Activated CD8-positive, alpha-beta T cell treated with anti-CD3 and anti-CD28 coated beads, Interleukin-2, amount 10 ng/mL, durations not matched to agents 7 days and 5 days (primary cell): ENCODE measurements at places on chromosomes 2 and 18. TPM values are rescaled to one million over a fixed set of nuclear protein-coding genes. Genes with fewer than 3 reads are reported as not detected.

DNA sequence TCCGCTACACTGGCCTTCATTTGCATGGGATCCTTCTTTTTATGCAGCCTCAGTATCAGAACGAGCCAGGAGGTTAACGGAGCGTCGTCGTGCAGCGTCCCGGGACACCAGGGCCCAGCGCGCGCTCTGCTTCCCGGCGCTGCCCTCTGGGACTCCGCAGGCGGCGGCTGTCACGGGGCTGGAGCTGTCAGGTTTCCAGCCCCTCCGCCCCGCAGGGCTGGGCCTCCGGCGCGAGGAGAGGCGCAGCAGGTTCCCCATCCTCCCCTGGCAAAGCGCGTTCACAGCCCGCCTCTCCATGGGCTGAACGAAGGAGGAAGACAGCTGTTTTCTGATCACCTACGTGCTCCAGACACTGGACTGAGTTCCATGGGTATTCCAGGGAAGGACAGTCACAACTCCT, 12.5 kb upstream of the PAX8 start:
- H3K27me3 ChIP-seq = peaks cover 46% of the 10 kb centered on the region
- no peaks in the 10 kb centered on the region for H3K36me3 ChIP-seq
- H3K4me1 ChIP-seq = no peaks in the 10 kb centered on the region
- H3K4me3 ChIP-seq = no peak overlapping the region
- no peak overlapping the region for H3K27ac ChIP-seq

- DNase-seq = no peak
- H3K27ac ChIP-seq = no peak overlapping the region
- H3K36me3 ChIP-seq = no peaks in the 10 kb centered on the region
- H3K4me3 ChIP-seq = no peak overlapping the region
Observed at GRCh38 chr2:198116756-198117155, 312.4 kb downstream of the PLCL1 start.

- H3K36me3 ChIP-seq = no peaks in the 10 kb centered on the region
- H3K27me3 ChIP-seq = peaks cover 5% of the 10 kb centered on the region
- H3K4me1 ChIP-seq = peaks cover 13% of the 10 kb centered on the region
- no peak for DNase-seq
- no peak overlapping the region for H3K4me3 ChIP-seq
Observed at GRCh38 chr18:54849683-54850082, 21.4 kb downstream of the RAB27B start.

GRCh38 chr2:186721956-186722355, 28.1 kb downstream of the FAM171B start:
- H3K27me3 ChIP-seq = peaks cover 4% of the 10 kb centered on the region
- no peak overlapping the region for H3K4me3 ChIP-seq
- no peak for DNase-seq
- H3K4me1 ChIP-seq = no peaks in the 10 kb centered on the region

Gene HES6
- total RNA-seq = 4.7 TPM

Gene CYTIP
- 227 TPM for total RNA-seq
